ENCODE measurements at places on chromosomes 1 and 21. TPM values are rescaled to one million over a fixed set of nuclear protein-coding genes. Genes with fewer than 3 reads are reported as not detected.

OR2L5 gene
- 2.3 TPM for total RNA-seq

DSCAM gene
- total RNA-seq = 18.0 TPM

WNT3A gene
- total RNA-seq = not detected

CA6 gene
- total RNA-seq = not detected

GBP7 gene
- not detected for total RNA-seq

CYP2J2 gene
- 20.0 TPM for total RNA-seq

LIPI gene
- total RNA-seq = not detected

INKA2 gene
- 44.2 TPM for total RNA-seq

ECM1 gene
- total RNA-seq = 21.2 TPM

RGS13 gene
- not detected for total RNA-seq

GRCh38 chr1:206496131-206496793, 11.1 kb upstream of the RASSF5 start:
- no peak for DNase-seq

GRCh38 chr1:175278734-175279116, 86.1 kb upstream of the KIAA0040 start:
- no peak for DNase-seq

GRCh38 chr1:12594966-12595756, 22.8 kb downstream of the DHRS3 start:
- DNase-seq = peak; percentile 58

DNA sequence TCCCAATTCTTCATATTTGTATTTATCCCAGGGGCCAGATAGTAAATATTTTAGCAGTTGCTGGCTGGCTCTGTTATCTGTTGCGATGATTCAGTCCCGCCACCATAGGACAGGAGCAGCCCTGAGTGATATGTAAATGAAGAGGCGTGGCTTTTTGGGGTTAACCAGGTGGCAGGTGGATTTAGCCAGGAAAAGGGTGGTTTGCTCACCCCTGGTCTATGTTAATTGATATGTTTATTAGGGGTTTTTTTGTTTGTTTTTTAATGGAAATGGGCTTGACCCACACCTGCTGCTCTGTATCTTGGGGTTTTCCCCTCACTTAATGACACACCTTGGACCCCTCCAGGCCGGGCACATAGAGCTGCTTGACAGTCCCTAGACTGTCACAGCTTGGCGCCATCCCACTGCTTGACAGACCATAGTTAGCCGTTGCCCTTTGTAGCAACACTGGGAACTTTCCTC, 62.8 kb downstream of the PIK3CD start:
- DNase-seq = no peak

DNA sequence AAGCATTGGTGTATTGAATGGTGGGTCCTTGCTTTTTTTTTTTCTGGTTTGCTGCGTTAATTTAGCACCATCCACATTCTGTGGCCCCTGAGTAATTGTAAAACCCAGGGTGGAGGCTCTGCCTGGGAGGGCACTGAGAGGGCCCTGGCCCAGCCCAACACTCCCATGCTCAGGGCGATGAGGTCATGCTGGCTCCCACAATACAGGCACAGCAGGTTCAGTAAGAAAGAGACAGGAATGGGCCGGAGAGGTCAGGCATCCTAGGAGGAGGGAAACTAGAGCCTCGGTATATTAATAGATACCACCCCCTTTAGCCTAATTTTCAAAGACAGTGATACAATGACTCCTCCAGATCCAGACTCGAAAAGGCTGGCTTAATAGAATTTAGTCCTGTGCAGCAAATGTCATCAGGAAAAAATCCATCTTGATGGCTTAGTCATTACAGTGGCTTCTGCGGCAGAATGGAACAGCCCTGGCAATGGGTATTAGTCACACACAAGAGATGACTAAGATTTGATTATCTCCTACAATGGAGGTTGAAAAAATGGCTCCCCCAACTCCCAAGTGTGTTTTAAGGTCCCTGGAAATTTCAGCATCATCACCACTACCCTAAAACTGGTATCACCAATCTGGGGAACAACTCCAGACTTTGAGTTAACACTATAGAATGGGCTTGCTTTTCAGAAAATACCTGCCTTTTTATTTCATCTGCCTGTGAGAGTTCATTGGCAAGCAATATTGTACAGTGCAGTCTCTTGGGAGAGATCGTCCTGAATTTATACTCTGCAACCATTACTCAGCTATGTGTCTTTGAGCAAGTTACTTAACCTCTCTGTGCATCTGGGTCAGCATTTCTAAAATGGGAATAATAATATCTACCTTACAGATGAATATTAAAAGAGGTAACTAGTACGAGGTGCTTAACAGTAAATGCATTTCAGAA, 43.9 kb upstream of the LYST start:
- DNase-seq = no peak

- no peak for DNase-seq
These were observed 308.1 kb downstream of the GPATCH2 start for GRCh38 chr1:217322834-217323233.

GRCh38 chr1:163604321-163604720, 282.6 kb downstream of the NUF2 start:
- no peak for DNase-seq

- DNase-seq = no peak
These were observed 28.8 kb upstream of the TSPAN2 start for GRCh38 chr1:115118086-115118485.

DNA sequence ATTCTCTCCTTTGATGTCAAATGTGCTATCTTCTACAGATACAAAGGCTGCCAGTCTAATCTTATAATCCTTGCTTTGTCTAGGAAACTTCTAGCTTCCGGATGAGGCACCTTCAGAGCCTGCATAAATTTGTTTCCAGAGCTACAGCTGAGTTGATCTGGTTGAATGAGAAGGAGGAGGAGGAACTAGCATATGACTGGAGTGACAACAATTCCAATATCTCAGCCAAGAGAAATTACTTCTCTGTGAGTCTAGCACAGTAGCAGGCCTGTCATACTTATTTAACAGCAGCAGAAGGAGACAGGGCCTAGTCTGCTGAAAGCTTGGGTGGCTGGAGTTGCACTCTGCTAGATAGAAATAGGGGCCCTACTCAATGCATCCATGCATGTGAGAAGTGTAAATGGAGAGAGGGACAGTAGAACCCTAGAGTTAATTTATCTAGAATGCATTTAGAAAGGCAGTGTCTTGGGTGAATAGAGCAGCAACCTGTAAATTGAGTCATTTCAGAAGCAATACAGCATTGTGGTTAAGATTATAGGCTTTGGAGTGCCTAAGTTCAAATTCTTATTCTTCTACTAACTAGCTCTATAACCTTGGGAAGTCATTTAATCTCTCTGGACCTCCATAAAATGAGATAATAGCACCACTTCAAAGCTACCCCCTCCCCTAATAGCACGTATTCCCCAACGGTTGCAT, 89.0 kb downstream of the MACF1 start:
- no peak for DNase-seq

DNA sequence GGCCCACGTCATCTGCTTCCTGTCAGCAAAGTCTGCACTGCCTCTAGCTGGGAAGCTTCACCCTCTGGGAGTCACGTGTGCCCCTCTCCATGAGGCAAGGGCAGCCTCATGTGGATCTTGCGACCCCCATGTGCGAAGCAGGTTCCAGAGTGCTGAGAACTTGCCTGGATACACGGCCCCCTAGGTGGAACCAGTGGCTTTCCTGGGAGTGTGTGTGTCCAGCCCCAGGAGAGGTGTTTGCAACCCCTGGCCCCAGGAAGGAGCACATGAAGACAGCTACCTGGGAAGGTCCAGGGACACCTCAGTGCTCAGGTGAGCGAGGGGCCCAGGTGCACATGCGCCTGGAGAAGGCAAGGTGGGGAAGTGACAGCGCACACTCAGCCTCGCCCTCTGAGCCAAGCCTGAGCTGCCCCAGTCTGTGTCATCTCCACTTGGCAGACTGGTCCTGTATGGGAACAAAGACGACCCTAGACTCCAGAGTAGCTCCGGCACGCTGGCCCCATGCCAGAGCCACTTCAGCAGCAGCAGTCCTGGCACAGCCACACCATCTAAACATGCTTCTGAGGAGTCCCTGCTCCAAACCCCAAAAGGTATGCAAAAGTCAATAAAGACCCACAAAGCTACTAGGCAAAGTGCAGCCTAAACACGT, 8.9 kb downstream of the LSS start:
- no peak for DNase-seq

- no peak for DNase-seq
These were observed 2.1 kb downstream of the C1orf21 start for GRCh38 chr1:184388971-184389370.

DNA sequence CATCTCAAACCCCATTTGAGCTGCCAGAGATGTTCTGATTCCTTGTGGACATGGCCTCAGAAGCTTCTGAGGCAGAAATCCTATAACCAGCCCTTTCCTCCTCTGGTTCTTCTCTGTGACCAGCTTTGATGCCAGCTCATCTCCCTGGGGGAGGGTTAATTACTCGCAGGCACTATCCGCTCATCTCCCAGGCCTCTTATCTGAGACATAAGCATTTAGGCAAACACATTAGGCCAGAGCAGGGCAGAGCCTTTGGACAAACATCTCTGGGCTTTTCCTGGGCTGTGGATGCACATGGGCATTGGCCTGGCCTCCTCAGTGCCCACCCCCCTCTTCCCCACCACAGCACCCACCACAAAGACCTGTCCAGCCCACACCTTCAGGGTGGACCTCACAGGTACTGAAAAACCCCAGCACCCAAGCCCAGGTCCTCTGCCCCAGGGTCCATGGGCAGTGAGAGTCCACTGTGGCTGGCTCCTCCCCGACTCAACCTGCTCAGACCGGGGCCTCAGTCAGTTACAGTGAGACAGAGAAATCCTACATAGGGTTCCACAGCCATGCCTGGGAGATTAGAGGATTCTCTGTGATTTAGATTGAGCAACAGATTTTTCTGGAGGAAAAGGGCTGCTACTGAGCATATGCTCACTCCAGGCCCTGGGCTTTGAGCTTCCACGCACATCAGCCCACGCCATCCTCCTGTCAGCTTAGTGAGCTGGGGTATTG, 26.9 kb downstream of the IGSF21 start:
- DNase-seq = no peak

DNA sequence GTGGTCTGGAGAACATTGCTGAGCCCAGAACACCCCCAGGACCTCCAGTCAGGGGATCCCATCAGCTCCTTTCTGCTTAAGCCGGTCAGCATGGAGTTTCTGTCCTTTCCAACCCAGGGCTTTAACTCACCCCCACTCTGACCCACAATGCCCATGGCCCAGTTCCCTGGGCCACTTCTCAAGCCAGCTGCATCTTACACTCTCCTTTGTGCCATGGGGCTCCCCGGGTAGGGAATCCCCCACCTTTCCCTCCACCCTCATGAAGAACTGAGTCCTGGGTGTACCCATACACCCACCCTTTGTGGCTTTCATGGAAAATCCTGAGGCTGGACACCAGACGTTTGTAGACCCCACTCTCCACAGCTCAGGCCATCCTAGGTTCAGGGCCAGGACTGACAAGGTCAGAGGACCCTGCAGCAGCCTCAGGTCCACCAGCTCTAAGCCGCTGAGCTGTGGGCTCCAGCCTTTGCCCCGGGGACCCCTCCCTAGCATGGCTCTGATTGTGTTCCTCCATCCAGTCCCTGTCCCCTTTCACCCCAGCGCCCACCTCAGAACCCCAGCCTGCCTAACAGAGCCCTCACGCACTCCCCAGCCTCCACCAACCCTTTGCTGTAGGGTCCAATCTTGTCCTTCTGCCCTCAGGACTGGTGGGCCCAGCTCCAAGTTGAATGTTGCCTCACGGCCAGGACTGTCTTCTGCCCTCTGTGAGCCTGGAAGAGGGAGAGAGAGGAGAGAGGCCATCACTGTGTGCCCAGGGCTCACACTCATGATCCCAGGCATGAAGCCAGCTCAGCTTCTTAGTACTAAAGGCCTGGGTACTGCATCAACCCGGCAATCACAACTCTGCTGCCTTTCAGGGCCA, 394.8 kb downstream of the MATN1 start:
- no peak for DNase-seq

- DNase-seq = peak; percentile 78
These were observed 24.7 kb downstream of the HMGCS2 start for GRCh38 chr1:119743776-119744597.

DNA sequence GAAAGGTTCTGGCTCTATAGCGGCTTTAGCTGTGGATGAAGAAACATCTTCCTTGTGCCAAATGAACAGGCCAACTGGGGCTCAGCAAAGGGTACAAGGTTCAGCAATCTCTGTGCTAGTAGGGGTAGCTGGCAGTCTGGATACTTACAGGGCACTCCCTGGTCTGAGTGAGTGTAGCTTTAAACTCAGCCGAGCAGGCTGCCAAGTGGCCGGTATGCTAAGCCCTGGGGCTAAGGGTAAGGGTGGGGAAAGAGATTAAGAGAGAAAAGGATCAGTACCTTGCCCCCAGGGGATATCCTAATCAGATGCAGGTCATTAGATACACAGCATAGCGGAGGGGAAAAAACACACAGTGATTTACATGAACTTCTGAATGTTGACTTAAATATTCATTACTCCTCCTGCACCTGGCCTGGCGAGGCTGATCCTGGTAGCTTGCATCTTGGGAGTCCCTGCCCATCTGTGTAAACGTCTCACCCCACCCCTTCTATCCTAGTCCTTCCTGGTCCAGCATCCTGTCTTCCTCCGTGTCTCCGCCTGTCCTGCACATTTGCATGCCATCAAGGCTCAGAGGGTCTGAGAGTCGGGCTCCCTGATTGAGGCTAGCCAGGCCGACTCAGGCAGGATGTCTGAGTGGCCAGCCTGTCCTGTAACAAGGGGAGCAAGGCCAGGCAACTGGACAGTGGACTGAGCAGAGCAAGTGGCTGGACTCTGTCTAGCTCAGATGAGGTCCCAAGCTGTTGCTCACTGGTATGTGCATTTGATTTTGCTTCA, 39.5 kb upstream of the CNTN2 start:
- no peak for DNase-seq
